ENCODE measurements at places on chromosomes 13 and 19.

- no peak for DNase-seq
Observed at GRCh38 chr13:99996381-99996973, 14.9 kb downstream of the ZIC2 start.

DNA sequence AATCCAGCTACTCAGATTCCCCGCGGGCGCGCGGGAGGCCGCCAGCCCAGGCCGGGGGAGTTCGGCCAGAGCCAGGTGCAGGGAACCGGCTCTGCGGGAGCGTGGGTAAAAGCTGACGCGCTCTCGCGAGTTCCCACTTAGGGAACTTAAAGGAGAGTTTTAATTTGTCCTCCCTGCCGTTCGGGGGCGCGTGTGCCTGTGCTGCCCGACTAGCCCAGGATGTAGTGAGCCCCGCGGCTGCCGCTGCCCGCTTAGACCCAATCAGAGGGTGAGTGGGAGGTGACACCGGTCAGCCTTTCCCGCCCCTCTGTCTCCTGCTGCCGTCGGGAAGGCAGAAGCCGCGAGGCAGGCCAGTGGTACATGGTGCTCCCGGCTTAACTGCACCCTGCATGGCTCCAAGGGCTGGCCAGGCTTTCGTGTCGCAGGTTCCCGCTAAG, 36.0 kb upstream of the NEK3 start:
- DNase-seq, result peak; percentile 89

DNA sequence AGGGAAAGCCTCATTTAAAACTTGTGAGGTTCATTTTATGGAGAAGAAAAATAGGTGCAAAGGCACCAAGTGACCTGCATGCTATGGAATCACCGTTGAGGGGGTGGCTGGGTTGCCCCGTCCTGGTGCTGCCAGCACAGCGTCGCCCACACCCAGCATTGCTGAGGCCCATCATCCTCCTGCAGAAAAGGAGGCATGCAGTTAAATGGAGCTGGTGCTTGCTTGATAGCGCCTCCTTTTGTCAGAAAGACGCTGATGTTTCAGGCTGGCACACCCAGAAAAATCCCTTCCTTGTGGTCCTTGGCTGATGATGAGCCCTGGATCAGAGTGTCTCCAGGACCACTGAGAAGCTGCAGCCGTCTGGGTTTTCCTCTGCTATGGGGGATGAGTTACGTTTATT, 36.9 kb downstream of the DHRS12 start:
- no peak for DNase-seq

- no peak for DNase-seq
Observed at GRCh38 chr19:8129061-8129618, 20.3 kb downstream of the FBN3 start.

DNA sequence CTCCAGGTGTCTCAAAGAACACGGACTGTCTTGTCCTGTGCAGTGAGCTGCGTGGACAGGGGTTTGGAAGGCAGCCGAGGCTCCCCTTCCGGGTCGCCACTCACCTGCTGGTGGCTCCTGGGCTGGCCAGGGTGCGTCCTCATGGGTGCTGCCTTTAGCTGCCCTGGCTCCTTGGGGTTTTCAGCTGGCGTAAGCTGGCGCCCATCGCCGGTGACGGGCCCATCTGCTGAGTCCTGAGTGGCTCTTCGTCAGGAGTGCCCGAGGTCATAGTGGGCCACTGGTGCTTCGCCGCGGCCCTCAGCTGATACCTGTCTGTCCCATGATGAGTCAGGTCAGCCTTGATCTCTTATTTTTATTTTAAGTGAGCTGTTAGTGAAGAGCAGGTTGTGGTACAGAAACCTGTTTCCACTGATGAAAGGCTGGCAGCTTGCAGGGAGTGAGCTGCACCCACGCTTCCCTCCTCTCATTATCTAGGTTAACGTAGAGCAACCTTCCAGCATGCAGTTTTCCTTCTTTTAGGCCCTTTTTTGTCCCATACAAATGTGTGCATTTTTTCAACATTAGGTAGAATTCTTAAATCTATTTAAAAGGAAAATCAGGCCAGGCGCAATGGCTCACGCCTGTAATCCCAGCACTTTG, 18.4 kb downstream of the EPN1 start:
- DNase-seq, result peak; percentile 21

DNA sequence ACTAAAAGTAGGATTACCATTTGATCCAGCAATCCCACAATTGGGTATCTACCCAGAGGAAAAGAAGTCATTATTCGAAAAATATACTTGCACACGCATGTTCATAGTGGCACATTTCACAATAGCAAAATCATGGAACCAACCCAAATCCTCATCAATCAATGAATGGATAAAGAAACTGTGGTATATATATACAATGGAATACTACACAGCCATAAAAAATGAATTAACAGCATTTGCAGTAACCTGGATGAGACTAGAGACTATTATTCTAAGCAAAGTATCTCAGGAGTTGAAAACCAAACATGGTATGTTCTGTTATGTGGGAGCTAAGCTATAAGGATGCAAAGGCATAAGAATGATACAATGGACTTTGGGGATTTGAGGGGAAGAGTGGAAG, 3.0 kb downstream of the ZNF708 start:
- no peak for DNase-seq

GRCh38 chr13:63595811-63596210, 2180.2 kb upstream of the PCDH20 start:
- DNase-seq, result no peak

Measured in left ventricle myocardium superior (tissue), 1 donor.